ENCODE measurements at places on chromosomes 16 and 17.
A peak's percentile ranks its signal among the peaks of the same experiment; 100 is the strongest.

GRCh38 chr17:54339731-54340130 lies 517.0 kb downstream of the KIF2B start:
- DNase-seq = no peak

- no peak for DNase-seq
Measured at GRCh38 chr17:75535119-75535537, 9.6 kb downstream of the LLGL2 start.

GRCh38 chr16:89599451-89599858 lies 14.0 kb upstream of the DPEP1 start:
- DNase-seq = no peak

DNA sequence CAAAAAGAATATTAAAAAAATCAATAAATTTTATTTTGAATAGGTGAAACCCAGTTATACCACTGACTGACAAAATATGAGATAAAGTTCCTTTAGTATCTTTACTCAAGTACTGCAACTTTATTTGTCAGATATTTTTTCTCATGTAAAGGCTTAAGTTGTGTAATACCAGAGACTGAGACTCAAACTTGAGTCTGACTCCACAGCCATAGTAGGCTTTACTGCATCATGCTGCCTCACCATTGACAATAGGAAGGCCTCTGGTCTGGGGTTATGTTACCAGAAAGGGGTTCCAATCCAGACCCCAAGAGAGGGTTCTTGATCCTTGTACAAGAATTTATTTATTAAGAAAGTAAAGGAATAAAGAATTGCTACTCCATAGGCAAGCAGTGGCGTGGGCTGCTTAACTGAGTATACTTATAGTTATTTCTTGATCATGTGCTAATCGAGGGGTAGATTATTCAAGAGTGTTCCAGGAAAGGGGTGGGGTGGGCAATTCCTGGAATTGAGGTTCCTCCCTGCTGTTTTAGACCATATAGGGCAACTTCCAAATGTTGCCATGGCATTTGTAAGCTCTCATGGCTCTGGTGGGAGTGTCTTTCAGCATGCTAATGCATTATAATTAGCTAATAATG lies 187.4 kb upstream of the WSB1 start:
- no peak for DNase-seq

DNA sequence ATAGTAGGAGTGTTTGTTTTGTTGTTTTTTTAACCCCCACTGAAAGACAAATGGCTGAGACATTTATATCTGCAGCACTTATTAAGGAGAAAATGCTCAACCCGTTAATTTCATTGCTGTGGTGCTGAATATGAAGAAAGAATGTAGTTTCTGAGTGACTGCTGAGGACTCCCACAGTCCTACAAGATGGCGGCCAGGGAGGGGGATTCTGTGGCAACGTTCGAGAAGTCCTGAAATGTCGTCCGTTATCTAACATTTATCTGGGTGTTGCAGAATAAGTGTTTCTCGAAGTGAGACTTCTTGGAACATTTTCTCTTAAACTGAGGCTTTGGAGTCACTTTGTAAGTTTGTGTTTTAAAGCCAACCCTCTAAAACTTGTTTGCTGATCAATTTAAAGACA lies 530.4 kb downstream of the XYLT1 start:
- no peak for DNase-seq

DNA sequence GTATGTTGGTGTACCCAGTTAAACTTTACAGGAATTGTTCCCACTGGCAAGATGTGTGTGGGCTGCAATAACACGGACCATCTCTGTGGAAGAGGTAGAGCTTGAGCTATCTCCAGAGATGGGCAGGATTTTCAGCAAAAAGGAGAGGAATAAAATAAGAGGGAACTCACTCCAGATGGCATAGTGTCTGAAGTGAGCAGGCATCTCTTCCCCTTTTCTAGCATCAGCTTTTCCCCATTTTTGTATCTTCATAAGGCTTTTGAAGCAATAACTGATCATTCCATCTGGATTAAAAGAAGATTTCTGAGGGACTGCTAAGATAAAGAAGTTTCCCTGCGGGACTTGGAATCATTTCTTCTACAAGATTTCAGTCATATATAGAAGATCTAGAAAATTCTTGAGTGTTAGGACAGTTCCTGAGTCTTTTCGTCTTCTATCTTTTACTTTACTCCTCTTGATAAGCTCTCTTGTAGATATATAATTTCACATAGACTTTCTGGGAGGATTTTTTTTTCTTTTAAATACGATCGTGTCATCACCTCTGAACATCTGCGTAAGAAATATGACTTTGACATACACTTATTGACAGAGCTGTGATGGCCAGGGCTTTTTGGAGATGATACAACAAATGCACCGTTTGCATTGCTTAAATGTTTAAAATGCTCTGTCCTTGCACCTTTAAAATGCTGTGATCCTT lies 2.1 kb downstream of the CPD start:
- no peak for DNase-seq

GRCh38 chr16:89560378-89561141 lies at the start of gene RPL13:
RPL13 (plus strand) TSS chr16:89560682; CDS start chr16:89560960, 278 bp downstream.
- peak; percentile 81 for DNase-seq

All from D721Med (cell line).